ENCODE measurements at places on chromosomes 5 and 9.

GRCh38 chr9:117178596-117179375 lies 236.1 kb downstream of the ASTN2 start:
- DNase-seq: no peak

DNA sequence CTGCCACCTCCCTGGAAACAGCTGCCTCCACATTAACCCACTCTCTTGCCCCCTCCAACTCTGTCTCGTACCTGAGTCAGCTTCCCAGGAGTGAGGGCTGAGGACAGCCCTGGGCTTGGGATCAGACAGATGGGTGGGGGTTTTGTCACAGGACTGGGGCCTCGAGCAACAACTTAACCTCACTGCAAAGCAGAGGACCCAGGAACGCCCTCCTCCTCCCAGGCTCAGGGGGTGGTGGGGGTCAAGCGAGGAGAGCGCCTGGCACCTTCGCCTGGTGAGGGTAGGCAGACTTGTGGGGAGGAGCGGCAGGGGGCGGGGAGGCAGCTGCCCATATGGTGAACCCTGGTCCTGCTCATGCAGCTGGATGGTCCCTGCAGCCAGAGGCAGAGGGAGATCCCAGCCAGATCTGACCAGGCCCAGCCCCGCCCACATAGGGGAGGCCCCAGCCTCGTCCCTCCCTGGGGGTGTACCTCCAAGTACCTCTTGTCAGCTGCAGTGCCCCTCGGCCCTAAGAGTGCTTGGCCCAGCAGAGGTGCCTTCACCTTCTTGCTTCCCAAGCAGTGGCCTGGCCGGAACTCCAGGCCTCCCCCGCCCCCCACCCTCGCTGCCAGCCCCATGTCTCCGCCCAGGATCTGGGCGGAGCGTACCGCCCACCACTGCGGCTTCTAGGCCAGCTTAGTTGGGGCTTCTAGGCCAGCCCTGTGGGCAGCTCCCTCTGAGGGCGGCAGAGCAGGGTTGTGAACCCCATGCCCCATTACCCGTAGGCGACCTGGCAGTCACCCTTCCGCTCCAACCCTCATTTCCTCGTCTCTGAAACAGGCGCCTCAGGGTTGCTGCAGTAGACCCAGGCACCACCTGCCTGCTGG lies at the start of gene SARDH:
TSS of gene SARDH (minus strand) at position 579 of the 866 bp plus-strand sequence. CDS start 4,179 bp downstream, outside the sequence.
- peak; percentile 65 for DNase-seq

GRCh38 chr5:89308606-89309040 lies 425.6 kb upstream of the MEF2C start:
- no peak for DNase-seq

DNA sequence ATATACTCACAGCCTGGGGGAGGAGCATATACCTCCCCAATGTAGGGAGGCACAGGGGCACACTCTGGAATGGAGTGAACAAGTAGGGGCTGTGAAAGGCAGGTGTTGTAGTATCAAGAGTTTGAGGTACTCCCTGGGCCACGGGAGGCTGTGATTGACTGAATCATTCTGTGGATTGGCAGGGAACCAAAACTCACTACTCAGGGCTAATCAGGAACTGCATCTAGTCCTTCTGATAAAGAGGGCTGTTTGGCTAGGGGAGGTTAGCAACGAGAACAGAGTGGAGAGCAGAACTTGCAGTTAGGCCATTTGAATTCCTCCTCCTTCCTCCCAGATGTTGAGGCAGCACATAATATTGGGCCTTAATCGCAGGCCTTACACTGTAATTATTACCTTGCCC lies 369.2 kb upstream of the MPDZ start:
- DNase-seq: peak; percentile 9

DNA sequence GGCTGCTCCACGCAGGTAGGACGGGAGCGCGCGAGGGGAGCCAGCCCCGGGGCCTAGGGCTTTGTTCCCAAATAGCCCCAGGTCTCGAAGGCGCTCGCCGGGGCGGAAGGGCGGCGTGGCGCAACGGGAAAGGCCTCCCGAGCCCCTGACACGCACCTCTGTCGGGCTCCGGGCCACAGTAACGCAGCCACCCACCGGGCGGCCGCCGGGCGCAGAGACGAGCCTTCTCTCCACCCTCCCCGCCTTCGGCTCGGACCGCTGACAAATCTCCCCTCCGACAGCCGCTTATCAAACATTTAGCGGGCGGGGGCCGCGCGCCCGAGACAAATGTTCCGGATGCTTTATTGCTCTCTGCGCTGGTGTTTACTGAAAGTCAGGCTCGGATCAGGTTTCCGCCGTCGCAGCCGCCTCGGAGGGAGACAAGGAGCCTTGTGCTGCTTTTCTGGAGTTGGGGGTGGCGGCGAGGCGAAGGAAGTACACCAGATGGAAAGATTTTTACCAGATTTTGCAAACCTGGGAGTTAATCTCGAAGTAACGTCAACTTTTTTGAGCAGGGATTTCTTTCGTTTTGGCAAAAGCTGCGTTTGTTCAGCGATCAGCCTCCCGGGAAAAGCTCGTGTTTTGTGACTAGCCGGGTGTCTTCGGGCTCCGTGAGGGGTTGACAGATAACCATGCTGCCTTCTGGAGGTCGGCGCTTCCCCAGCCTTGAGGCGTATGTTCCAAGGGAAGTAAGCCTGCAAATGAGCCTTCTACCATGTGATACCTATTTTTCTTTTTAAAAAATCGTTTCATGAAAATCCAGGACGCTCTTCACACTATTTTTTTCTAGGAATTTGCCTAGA lies 950 bp downstream of the RGMB start:
- peak; percentile 55 for DNase-seq

DNA sequence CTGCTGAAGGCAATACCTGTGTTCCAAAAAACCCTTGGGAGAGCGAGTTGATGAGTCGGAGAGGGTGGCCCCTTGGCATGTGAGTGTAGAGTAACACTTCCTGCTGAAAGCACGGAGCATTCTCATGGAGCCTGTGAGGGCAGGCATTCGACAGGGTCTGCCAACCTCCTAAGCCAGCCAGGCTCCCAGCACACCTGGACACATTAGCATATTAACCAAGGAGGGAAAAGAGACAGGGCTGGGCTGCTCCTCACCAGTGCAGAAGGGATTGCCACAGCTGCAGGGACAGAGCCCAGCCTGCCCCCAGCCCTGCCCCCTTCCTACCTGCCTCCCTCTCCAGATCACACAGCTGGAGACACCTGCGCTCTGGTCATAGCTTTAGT lies 46.4 kb upstream of the SEMA4D start:
- peak; percentile 36 for DNase-seq

GRCh38 chr9:81479573-81479972 lies 209.8 kb downstream of the TLE1 start:
- DNase-seq: no peak

GRCh38 chr5:137216976-137217598 lies 282.0 kb downstream of the SPOCK1 start:
- no peak for DNase-seq

GRCh38 chr9:107044872-107045271 lies 181.9 kb downstream of the ZNF462 start:
- no peak for DNase-seq

- no peak for DNase-seq
Measured at GRCh38 chr9:117707561-117707960, 3.4 kb downstream of the TLR4 start.

- DNase-seq: no peak
Measured at GRCh38 chr5:167442922-167443321, 848.5 kb upstream of the WWC1 start.

DNA sequence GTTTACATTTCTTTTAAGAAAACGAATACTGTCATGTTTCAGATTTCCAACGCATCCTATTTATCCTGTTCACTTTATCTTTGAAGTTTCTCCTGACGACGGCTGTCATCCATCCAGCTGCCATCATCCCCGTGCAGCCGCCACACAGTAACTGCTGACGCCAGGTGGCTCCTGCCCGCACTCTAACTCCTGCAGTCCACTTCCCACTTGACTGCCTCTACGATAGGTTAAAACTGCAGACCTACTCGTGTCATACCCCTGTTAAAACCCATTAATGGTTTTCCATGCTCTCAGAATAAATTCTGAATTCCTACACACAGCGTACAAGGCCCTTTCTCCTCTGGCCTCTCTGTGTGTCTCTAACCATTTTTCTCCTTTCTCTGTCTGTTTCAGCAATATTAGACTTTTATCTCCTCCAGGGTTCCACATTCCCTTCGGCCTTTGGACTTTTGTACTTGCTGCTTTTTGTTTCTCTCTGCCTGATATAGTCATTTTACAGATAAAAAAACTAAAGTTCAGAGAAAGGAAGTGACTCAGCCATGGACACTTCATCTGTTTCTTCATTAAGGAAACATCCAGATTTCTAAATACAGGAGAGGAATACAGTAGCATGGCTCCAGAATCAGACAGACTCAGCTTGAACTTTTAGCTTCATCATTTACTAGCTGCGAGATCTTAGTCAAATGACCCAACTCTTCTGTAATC lies 84.9 kb downstream of the ADAMTS12 start:
- peak; percentile 19 for DNase-seq

DNA sequence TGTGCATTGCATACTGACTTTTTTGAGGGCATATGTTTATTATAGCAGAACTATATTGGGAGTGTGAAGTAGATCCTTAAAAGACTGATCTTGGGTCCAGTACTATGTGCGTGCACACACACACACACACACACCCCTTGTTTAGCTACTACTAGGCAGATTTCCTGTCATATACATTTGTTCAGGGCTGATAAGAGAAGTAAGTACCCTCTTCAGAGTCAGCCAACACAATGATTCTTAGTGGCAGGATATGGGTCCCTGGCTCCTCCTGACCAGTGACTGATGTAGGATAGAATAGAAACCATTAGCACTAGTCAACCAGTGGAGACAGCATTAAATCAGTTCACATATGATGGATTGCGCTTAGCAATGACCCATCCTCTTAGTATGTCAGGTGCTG lies 76.2 kb upstream of the MIER3 start:
- no peak for DNase-seq

DNA sequence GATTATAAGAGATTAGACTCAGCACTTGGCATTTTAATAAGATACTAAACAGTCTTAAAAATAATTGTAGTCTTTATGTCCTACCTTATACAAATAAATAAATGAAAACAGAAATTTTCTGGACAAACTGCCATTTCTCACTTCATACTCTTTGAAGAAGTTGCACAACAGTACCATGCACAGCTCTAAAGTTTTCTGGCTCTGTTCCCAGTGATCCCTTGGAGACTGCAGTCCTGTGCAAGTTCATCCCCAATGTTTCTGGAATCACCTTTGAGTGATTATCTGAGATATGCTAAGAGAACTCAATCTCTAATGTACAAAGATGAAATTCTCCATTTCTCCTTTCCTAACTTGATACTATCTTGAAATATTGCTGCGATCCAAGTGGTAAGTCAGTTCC lies 330.4 kb upstream of the EDIL3 start:
- DNase-seq: no peak

DNA sequence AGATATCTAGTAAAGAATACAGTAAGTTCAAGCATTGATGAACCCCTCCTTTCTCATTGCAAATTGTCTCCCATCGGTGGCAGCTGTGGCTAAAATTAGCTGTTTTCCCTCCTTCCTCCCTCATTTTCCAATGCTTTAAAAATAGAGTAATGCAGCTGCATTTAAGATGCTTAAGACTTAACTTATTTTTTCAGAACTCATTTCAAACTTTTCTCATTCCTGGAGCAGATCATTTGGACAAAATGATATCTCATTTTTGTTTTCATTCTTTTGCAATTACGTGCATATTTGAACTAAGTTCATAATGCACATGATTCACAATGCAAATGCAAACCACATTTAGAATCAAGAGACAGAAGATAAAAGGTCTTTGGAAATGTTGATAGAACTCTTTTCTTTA lies 14.6 kb downstream of the HSPB3 start:
- no peak for DNase-seq

DNA sequence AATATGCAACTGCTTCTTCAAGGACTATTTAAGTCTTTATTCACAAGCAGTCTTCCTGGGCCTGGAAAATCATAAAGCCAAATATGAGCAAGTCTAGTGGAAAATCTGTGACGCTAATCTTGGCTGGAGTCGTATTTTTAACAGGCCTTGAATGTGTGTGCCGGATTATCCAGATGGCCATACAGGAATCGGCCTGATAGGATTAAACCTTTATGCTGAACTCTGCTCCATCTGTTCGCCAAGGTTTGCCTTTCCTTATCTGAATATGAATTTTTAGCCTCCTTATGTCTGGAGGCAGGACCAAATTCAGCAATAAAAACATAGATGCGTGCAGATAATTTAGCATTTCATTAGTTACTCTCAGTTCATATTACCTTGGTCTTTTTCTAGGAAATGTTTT lies 294.5 kb downstream of the EBF1 start:
- no peak for DNase-seq

DNA sequence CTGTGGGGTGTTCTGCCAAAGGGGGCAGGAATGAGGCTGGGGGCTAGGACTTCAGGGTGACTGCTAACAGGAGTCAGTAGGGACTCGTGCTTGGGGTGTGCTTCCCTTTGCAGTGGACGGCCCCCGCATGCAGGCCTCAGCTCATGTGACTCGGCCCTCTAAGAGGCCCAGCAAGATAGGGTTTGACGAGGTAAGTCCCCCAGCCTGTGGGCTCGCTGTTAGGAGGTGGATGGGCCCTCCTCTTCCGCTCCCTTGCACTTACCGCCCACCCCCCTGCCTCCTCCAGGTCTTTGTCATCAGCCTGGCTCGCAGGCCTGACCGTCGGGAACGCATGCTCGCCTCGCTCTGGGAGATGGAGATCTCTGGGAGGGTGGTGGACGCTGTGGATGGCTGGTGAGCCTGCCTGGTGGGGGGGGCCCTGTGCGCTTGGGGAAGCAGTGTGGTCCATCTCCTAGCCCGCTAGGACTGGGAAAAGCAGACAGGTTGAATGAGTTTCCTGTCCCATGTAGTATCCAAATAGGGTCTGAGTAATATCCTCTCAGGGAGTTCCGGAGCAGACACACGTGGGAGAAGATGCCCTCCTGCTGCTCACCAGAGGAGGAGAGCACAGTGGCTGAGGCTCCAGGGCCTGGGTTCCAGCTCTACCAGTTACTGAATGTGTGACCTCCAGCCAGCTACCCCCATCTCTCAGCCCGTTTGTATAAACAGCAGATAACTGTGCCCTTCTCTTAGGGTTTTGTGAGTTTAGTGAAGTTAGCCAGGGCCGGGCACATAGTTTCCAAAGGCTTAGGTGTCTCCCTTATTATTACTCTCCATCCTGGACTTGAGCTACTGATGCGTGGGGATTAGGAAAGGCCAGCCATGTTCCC lies 8.2 kb downstream of the CERCAM start:
- DNase-seq: no peak

All from RWPE1 (cell line).